ENCODE measurements at places on chromosomes 3 and 15.

GRCh38 chr3:99997293-99997692, 117.0 kb downstream of the FILIP1L start:
- no peak for DNase-seq

DNA sequence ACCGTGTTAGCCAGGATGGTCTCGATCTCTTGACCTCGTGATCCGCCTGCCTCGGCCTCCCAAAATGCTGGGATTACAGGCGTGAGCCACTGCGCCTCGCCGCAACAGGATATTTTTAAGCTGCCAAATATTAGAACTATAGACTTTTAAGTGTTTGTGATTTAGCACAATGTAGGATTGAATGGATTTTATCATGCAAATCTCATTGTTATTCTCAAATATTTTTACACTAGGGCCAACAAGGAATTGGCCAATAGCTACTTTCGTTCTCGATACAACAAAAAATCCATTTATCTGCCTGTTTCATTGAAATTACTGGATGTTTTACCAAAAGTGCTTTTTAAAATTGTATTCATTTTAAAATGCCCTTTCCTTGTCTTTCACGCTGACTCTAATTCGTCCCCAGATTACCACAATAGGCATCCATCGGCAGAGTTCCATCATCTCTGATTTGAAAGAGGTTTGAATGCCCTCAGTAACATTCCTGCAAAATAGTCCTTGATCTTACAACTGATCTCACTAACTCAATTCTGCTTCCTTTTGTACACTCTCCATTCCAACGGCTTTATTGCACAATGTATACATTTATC, 99.6 kb upstream of the ROBO2 start:
- DNase-seq = no peak

DNA sequence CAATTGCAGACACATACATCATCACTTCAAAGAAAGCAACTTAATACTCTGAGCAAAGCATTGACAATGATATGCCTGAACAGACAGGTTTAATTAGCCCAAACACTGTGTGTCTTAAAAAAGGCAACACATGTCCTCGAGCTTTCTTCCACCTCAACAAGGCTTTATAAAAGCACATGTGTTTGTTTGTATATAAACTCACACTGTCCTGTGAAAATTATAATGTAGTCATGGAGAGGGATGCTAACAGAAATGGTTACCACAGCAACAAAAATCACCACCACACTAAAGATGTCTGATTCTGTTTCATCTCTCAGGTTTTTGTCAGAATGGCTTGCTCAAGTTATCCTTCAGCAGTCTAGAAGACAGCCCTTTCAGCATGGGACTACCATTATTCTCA, 314.7 kb downstream of the MAGI1 start:
- no peak for DNase-seq

DNA sequence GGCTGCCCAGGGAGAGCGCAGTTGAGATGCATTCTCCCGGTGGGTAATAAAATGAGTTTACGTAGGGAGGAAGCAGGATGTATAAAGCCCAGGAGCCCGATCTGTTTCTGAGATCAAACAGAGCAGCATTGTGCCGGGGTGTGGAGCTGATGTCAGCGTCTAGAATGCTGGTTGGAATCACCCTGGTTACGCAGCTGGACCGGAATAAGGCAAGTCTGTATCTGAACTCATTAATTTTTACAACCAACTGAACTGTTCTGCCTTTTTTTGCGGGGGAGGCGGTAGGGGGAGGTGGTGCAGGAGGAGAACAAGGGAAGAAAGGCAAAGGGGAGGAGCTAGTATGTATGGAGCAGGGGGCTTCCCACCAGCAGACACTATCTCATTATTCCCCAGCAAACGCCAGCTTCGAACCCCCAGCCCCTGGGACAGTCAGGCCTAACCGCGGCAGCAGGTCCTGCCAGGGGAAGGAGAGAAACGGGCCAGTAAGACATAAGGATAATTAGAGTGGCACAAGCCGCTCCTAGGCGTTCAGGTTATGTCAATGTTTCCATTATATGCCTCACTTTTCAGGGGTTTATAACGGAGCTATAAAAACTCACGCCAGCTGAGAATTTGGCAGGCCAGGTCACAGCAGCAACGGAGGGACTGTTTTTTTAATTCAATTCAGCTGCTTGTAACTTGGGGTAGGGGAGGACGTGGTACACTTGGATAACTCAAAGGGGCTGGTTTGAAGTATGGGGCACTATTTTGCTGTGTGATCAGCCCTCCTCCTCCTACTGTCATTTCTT, 175.3 kb upstream of the HES1 start:
- DNase-seq = no peak

DNA sequence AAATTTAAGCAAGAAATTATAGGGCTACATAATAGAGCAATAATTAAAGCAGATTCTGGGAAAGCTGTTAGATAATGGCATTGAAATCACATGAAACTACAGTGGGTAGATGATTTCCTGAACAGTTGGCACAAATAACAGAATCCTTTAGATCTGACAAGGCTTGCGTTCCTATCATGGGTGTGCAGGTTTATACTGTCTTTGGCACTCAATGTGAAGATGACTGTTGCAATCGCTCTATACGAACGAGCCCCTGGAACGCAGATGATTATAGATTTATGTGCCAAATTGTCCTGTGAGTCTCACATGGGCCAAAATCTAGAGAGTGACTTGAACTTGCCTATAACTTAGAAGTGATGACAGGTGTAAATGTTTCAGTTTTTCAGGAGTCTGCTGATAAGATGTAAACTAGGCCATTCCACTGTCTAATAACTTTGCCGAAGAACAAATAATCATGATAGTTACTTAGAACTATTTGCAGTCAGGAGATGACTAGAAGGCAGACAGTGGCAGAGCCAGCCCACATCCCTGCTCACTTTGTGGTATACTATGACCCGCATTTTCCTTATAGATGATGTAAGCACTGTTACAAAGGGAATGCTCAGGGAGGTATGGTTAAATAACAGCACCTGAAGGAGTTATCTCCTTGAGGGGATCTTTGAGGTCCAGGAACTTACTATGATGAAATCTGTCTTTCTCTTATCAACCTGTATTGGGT, 30.5 kb upstream of the TRPC1 start:
- no peak for DNase-seq

Data from H54 (cell line).